Keratinocyte (primary cell): ENCODE measurements at places on chromosomes 3 and 15. TPM values are rescaled to one million over a fixed set of nuclear protein-coding genes. Genes with fewer than 3 reads are reported as not detected.

DNA sequence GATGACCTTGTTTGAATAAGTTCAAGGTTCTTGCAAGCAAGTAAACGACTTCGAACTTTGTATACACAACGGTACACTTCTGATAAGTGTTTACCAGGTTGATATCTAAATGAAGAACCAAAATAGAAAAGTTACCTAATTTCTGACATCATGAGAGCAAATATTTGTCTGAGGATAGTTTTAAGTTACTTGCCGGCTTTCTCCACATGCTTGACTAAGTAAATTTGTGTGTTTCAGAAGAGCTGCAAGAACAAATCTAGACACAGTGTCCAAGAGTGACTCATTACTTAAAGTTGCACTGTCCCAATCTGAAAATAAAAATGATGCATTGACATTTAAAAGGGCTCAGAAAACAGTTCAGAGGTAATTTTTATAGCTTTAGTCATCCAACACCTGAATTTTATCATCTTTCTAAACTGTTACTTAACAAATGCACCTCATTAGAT lies 115.1 kb downstream of the HERC1 start:
- DNase-seq: peak; percentile 13

GRCh38 chr3:151584566-151584965 lies 123.7 kb upstream of the IGSF10 start:
- no peak for DNase-seq

GRCh38 chr3:47581835-47582234 lies 3.2 kb upstream of the CSPG5 start:
- DNase-seq: no peak

ADAMTS17 gene
- polyA plus RNA-seq: 0.18 to 0.40 TPM (median 0.18 TPM) in 3 replicates

- DNase-seq: no peak
These were observed 146.3 kb downstream of the P3H2 start for GRCh38 chr3:189974359-189974758.

CDHR4 gene
- 0.19 TPM in 1 of 3 replicates, not detected in the others for polyA plus RNA-seq

- no peak for DNase-seq
These were observed 52.1 kb downstream of the DNAH1 start for GRCh38 chr3:52367891-52368880.

SNAPC5 gene
- 9.6 to 20.6 TPM (median 16.1 TPM) in 3 replicates for polyA plus RNA-seq

GRCh38 chr15:58909616-58910015 lies 23.9 kb downstream of the SLTM start:
- DNase-seq: no peak

NUP210 gene
- polyA plus RNA-seq: 0.01 to 0.05 TPM (median 0.03 TPM) in 3 replicates

- no peak for DNase-seq
These were observed 41.6 kb downstream of the DMXL2 start for GRCh38 chr15:51580982-51581381.

DNA sequence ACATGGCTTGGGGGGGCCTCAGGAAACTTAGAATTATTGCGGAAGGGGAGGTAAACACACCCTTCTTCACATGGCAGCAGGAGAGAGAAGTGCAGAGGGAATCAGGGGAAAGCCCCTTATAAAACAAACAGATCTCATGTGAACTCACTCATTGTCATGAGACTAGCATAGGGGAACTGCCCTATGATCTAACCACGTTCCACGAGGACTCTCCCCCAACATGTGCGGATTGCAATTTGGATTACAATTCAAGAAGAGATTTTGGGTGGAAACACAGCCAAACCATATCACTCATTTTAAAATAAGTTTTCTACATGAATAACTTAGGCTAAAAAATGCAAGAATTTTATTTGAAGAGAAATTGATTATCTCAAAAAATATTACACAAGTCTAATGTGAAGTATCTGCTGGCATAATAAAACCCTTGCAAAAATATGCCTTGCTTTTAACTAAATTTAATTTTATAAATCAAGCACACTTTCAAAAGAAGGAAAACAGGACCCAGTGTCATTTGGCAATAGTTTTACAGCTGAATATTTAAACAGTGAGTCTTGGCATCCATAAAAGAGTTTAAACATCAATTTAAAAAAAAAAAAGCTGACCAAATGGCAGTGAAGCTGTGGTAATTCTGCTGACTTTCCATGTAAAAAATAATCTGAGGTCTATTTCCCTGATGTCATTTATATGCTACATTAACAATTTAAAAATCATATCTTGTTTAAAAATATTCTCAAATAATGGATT lies 1057.2 kb downstream of the NAALADL2 start:
- no peak for DNase-seq

DNA sequence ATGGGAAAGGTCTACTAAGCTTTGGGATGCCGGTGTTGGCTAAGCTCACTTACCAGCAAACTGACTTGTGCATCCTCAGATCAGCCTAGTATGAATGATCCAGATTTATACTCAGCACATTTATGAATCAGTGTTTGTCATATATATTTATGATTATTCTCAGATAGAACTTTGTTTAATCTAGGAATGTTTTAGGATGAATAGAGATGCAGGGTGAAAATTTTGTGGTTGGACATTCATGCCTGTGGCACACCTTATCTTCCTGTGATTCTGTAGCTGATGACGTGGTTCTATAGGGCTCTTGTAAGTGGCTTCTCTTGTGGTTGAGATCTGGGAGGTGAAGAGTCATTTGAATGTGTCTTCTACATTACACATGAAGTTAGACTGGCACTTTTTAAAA lies 11.4 kb downstream of the CDIN1 start:
- peak; percentile 98 for DNase-seq

ARIH2 gene
- 58.1 to 71.5 TPM (median 66.7 TPM) in 3 replicates for polyA plus RNA-seq

GRCh38 chr3:86723433-86723832 lies 267.5 kb downstream of the VGLL3 start:
- no peak for DNase-seq

- DNase-seq: no peak
These were observed 3.1 kb upstream of the HLTF start for GRCh38 chr3:149089395-149089794.

DNA sequence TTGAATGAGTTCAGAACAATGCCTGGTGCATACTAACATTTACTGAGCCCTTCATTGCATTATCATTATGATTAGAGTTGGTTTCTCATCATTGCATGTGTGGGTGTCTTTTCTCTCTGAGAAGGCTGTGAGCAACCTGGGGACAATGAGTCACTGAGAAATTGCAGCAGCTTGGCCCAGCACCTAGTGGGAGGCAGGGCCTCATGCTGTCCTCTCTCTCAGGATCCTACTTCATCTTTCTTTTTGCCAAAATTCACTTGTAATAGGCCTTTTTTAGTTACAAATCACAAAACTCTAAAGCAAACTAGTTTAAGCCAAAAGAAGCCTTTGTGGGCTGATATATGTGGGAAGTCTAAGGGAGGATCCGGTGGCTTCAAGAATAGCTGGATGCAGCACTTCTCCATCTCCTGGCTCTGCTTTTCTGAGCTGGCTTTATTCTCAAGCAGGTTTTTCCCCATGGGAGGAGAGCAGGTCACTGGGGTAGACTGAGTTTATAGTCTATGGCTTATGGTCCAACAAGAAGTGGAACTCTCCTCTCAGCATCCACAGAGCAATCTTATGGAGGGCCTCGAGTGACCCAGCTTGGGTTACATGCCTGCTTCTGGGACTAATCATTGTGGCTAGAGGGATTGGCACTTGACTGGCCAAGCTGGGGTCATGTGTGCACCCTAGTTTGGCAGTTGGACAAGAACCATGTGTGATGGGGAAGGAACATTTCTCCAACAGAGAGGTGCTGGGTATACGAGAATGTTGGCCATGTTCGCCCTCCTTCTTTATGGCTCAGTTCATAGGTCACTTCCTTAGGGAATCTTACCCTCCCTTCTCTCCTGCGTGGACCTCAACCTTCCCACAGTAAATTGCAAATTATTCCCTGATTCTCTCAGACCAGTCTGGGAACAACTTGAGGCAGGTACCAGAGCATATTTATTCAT lies 8.7 kb upstream of the CAMK1 start:
- DNase-seq: no peak

SNURF gene
- 6.9 to 12.0 TPM (median 11.1 TPM) in 3 replicates for polyA plus RNA-seq

- no peak for DNase-seq
These were observed 428.1 kb upstream of the NAALADL2 start for GRCh38 chr3:174430986-174431385.

DNA sequence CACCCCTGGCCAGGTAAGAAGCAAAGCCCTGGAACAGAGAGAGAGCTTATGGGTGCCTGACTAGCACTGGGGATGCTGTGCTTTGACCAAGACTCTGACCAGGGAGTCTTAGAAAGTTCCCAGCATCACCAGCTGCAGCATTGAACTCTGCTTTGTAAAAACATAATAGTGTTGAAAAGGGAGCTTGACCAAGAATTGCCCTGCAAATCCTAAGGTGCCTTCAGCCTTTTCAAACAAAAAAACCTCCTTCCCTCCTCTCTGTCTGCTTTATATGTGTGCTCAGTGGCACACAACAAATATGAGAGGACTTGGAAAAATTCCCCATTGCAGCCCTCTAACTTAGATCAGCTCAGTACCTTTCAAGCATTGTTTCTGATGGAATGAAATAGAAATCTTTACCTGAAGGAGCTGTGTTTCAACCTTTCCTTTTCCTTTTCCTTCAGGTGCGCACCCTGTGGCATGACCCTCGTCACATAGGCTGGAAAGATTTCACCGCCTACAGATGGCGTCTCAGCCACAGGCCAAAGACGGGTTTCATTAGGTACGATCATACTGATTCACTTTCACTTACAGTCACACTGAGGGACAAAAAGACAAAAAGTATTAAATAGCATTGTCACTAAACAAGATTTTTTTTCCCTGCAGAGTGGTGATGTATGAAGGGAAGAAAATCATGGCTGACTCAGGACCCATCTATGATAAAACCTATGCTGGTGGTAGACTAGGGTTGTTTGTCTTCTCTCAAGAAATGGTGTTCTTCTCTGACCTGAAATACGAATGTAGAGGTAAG lies 13.0 kb downstream of the THBS1 start:
- DNase-seq: peak; percentile 33

SLC22A14 gene
- 0.08 to 0.37 TPM (median 0.20 TPM) in 3 replicates for polyA plus RNA-seq

- no peak for DNase-seq
These were observed 18.6 kb downstream of the CCR9 start for GRCh38 chr3:45904931-45905330.

CCR5 gene
- polyA plus RNA-seq: 0.07 to 0.54 TPM (median 0.14 TPM) in 3 replicates

GRCh38 chr15:53197426-53197839 lies 407.3 kb upstream of the ONECUT1 start:
- no peak for DNase-seq

GRCh38 chr3:32117320-32117719 lies 10.9 kb downstream of the GPD1L start:
- no peak for DNase-seq

GRCh38 chr3:186097663-186098451 lies 11.0 kb downstream of the ETV5 start:
- peak; percentile 86 for DNase-seq

DNA sequence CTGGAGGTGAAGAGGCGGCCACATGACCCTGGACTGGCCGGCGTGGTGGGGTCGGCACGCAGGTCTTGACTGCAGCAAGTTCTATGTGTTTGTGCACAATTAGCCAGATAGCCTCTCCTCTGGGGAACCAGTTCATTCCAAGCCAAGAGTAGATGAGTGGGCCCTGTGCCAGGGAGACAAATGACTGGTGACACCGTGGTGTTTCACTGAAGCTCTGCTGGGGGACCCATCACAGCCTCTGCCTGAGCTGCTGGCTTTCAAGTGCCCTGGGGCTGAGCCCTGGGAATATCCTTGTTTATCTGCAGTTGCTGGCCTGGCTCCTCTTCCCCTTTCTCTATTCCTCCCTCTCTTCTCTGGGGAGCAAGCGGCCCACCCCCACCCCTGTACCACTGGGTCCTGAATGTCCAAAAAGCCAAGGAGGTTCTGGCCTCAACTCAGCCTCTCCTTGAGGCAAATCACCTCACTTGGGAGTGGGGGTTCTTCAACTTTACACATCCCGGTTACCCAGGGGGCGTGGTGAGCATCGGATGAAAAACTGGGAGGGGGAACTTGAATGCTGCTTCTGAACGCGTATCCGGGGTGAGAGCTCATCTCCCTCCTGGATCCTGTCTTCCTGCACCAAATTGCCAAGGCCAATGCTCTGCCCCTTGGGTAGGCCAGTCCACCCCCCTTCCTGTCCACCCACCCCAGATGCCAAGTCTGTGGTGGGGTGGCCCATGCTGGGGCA lies 199.6 kb upstream of the LYSMD4 start:
- DNase-seq: no peak

- DNase-seq: peak; percentile 11
These were observed 69.9 kb upstream of the GOLIM4 start for GRCh38 chr3:168165390-168166269.

DNA sequence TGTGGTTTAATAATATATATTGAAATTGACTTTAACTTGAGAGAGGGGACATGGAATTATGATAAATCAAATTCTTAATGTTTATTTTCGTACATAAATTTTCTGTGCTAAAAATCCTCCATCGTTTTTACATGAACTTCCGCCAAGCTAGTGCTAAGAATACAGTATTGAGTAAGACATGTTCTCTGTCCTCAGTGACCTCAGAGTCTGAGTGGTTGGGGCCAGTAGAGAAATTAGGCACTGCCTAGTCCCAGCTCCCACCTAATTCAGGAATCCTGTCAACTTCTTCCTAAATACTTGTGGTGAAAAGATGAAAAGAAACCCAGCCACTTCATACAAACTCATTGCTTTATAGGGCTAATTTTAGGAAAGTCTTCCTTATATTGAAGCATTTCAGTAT lies 110.3 kb downstream of the PPP2R3A start:
- no peak for DNase-seq

- no peak for DNase-seq
These were observed 683.0 kb downstream of the TBL1XR1 start for GRCh38 chr3:176514297-176514696.

DNA sequence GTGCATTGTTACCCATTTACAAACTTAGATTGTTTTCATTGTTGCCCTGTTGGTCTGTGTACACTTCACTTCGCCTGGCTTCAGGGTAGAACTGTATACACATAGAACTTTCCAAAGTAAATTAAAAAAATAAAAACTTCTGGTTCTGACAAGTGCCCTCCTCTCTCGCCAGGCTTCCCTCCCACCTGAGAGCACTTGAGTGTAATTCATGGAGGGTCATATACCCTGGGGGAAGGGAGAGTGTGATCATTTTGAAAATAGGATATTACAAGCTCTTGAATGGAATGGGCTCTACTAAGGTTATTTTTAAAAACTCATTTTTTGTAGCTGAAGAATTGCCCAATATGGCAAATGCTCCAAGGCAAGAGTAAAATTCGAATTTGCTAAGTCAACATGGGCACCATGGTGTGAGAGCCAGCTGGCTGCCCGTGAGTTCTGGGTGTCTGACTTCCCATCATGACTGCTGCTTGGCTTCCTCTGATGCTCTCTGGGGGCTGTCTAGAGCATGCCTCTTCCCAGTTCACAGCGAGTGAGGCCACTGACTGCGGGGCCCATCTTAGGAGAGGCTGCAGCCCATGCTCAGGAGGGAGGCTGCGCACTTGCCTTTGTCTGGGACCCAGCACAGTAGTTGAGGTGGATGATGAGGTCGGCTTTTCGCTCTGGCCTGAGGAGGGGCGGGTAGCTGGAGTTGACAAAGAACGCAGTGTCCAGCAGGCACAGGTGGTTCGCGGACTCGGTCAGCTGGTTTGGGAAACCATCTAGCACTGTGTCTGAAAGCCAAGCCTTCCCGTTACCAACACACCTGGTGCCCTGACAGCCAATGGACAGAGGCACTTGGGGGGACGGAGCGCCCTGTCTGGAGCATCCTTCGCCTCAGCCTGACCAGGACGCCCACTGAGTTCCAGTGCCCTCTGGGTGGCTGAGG lies 13.1 kb upstream of the EHD4 start:
- no peak for DNase-seq

- no peak for DNase-seq
These were observed 20.6 kb downstream of the CD80 start for GRCh38 chr3:119538772-119539171.

C15orf62 gene
- 0.09 to 0.15 TPM (median 0.14 TPM) in 3 replicates for polyA plus RNA-seq
